Coronary artery (tissue), 2 donors: ENCODE measurements at places on chromosomes 7 and 10.

DNA sequence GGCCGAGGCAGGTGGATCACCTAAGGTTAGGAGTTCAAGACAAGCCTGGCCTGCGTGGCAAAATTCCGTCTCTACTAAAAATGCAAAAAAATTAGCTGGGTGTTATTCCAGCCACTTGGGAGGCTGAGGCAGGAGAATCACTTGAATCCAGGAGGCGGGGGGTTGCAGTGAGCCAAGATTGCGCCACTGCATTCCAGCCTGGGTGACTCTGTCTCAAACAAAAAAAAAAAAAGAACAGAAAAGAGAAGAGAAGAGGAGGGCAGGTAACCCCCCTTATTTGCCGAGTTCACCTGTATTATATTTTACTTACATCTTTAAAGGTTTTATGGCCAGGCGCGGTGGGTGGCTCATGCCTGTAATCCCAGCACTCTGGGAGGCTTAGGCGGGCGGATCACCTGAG is 91.7 kb downstream of the RNF216 start:
- DNase-seq, result no peak

DNA sequence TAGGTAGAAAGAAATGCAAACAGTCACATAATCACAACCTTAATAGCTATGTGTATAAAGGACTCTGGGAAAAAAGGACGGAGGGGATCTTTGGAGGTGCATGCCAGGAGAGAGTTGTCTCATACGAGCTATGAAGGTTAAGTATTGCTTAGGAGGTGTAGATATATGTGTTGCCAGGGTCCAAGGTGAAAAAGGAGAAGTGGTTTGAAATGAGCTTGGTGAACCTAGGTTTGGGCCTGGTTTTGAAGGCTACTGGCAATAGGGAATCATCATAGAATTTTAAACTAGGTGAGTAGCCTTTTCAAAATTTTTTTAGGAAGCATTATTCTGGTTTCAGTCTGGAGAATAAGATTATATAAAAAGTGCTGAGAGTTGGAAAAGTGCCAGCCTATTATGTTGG is 336.8 kb downstream of the AUTS2 start:
- no peak for DNase-seq

GRCh38 chr7:2870471-2870931 is 26.4 kb upstream of the GNA12 start:
- DNase-seq, result no peak

DNA sequence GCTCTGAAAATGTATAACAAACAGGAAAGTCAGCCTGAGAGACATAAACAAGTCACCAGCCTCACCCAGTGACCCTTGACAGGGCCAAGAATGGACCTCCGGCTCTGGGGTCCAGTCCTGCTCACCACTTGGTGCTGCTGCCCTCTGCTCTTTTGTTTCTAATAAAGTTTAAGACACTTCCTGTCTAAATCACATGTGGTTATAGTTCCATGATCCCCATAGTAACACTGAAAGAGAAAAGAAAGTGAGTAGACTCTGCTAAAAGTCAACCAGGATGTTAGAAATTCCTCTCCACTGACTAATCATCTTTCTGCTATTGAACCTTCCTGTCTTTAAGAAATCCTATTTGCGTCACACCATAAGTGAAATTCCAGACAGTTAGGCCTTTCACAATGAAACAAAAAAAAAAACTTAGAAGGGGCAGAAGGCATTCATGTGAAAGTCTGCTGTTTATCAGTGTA is 179.2 kb upstream of the BET1 start:
- peak; percentile 70 for DNase-seq

DNA sequence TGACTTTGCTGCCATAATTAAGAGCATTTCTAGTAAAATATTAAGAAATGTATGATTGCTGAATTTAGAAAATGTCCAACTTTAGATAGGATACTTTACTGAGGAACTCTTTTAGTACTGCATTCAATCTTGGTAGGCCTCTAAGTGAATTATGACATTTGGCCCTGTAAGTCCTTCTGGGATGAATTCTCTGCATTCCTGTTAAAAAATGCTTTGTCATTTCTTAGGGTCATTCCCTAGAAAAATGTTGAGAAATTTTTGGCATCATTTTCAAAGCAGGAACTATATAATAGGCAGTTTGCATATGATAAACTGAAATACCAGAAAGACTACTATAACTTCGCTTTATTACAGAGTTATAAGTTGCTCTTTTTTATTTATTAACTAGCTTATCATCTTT is 69.3 kb upstream of the PRR15 start:
- no peak for DNase-seq

DNA sequence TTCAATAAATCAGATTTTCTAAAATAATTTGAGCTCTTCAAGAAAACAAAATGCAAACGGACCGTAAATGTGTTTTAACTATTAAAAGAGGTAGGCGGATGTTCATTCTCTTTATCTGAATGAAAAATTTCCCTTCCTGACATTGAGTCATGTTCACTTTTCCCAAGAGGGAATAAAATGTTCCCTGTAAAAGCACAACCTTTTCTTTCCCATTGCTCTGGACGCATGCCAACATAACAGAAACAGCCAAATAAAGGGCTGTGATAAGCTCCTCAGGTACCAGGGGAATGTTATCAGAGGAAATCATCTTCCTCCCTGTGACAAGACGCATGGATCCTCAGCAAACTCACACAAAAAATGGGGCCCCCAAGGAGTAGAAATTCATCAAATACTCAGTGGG is 251.8 kb downstream of the MTERF1 start:
- no peak for DNase-seq

GRCh38 chr10:114938856-114939193 is 830 bp downstream of the TRUB1 start:
- DNase-seq, result no peak

DNA sequence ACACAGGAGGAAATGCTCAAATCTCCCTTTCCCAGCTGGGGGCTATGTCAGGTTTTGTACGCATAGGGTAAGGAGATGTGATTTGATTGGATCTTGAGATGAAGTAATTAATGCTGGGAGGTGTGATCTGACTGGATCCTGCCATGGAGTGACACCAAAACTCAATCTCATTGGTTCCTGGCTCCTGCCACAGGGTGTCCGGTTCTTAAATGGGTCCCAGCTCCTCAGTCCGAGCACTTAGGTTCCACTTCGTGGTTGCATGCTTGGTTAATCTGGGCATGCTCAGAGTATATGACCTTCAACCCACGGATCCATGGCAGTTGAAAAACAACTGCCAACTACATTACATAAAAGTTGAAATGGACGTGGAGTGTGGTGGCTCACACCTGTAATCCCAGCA is 3.1 kb upstream of the ZNF12 start:
- DNase-seq, result no peak

DNA sequence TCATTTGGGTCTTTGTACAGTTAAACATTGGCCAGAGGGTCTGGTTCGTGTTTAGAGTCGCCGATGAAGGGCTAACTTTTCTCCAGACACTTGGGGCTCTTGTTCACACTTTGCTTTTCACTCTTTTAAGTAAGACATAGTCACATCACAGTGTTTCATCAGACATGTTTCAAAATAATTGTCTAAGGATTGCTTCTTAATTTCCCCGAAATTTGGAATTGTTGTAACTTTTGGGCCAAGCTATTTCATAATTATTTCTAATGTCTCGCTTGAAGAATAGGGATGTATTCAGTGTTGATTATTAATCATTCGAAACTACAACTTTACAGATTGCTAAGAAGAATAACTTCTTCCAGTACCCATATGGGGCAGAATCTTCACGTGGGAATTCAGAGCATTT is 92.8 kb downstream of the TCF7L2 start:
- DNase-seq, result peak; percentile 46

- no peak for DNase-seq
Measured at GRCh38 chr10:59709395-59710125, at the start of gene SLC16A9. Gene SLC16A9, minus strand, starts transcription at chr10:59709850. Its CDS starts 25,559 bp downstream, at chr10:59684291.

- DNase-seq, result no peak
Measured at GRCh38 chr7:28038175-28038797, 142.3 kb downstream of the JAZF1 start.

- peak; percentile 40 for DNase-seq
Measured at GRCh38 chr10:131653554-131654470, 247.0 kb upstream of the PPP2R2D start.

- DNase-seq, result no peak
Measured at GRCh38 chr10:110392868-110393740, 88.4 kb upstream of the SMNDC1 start.

- no peak for DNase-seq
Measured at GRCh38 chr10:116888380-116889055, 39.2 kb downstream of the ENO4 start.

DNA sequence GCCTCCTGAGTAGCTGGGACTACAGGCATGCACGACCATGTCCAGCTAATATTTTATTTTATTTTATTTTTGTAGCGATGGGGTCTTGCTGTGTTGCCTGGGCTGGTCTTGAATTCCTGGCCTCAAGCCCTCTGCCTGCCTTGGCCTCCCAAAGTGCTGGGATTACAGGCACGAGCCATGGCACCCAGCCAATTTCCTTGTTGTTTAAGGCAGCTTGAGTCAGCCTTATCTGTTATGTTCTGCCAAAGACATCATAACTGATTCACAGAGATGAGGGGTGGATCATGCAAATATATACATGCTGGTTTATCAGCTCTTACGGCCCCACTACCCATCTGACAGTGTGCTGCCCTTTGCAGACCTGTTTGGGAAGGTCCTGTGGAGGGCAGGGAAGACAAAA is 826.7 kb downstream of the TYW1 start:
- DNase-seq, result no peak

- DNase-seq, result no peak
Measured at GRCh38 chr10:107085665-107086525, 78.6 kb downstream of the SORCS1 start.

GRCh38 chr10:109982123-109982522 is 25.7 kb upstream of the ADD3 start:
- DNase-seq, result no peak

DNA sequence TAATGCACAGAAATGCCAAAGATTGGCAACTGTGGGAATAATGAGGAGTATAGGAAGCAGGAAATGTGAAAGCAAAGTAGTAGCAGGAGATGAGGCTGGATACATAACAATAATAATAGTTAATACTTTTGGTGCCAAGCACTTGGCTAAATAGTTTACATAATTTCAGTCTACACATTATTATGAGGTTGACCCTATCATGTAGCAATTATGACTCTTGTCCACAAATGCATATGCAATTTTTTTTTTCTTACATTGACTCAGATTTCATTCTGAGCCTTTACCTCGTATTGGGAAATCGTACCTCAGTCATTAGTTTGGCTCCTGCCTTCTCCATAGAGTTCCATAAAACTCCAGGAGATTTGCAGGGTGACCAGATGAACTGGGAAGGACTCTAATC is 219.9 kb downstream of the SUGCT start:
- no peak for DNase-seq
